ENCODE measurements at places on chromosomes 7 and 10. TPM values are rescaled to one million over a fixed set of nuclear protein-coding genes. Genes with fewer than 3 reads are reported as not detected.

Gene SYNPO2L
- 0.23 TPM for polyA plus RNA-seq

Gene CYP26A1
- polyA plus RNA-seq, result not detected

Gene NUTM2E
- not detected for polyA plus RNA-seq

Gene ASAH2
- polyA plus RNA-seq, result not detected

Gene TMEM178B
- 0.79 TPM for polyA plus RNA-seq

Gene FFAR4
- polyA plus RNA-seq, result 5.5 TPM

Gene GATA3
- 1.2 TPM for polyA plus RNA-seq

Gene GIMAP4
- polyA plus RNA-seq, result 44.8 TPM

Gene EVX1
- polyA plus RNA-seq, result 1.2 TPM

Gene SNX10
- polyA plus RNA-seq, result 5.4 TPM

Gene GDF10
- not detected for polyA plus RNA-seq

Gene TRIL
- not detected for polyA plus RNA-seq

Gene NUP205
- polyA plus RNA-seq, result 9.5 TPM

Gene SLC35G1
- 11.1 TPM for polyA plus RNA-seq

Gene FASTK
- polyA plus RNA-seq, result 124 TPM

Gene NUDCD3
- 14.3 TPM for polyA plus RNA-seq

Gene PDE1C
- polyA plus RNA-seq, result 0.99 TPM

Gene COL26A1
- 0.13 TPM for polyA plus RNA-seq

Gene MACC1
- 1.4 TPM for polyA plus RNA-seq

Gene OR6V1
- polyA plus RNA-seq, result not detected

Gene ST8SIA6
- polyA plus RNA-seq, result 0.50 TPM

Gene CALCR
- not detected for polyA plus RNA-seq
